Cardiac fibroblast (primary cell): ENCODE measurements at places on chromosomes 1 and 21.

- no peak for DNase-seq
These were observed 23.8 kb downstream of the CD244 start for GRCh38 chr1:160838888-160839287.

DNA sequence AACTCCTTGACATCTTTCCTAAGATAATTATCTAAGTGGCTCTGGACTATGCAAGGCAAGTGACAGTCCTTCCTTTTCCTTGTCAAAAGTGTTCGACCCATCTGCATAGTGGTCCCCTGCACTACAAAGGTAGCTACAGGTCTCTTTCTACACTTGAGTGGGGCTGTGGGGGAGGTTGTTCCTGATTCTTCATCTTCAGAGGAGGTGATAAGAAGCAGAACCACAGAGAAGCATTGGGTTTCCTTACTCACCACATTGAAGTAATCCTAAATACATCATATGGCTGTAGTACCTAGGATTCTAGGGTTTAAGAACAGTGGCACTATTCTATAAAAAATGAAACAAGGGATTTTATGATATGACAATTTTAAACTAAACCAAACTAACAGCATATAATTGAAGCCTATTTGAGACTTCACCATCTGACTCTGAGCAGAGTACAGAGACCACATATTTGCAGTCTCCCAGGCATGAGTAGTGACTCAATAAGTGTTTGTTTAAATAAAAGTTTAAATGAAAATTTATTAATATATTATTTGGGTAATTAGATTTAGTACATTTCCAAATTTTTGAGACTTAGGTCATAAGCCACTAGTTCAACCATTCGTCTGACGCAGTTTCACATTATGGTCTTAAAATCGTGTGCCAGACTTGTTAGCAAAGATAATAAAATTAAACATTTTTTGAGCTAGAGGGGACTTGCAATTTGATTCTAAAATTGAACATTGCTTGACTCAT, 54.9 kb upstream of the NEK7 start:
- no peak for DNase-seq

GRCh38 chr1:7373876-7374562, 397.1 kb upstream of the VAMP3 start:
- DNase-seq = no peak

- DNase-seq = peak; percentile 29
These were observed 22.4 kb upstream of the SFPQ start for GRCh38 chr1:35215346-35215745.
